ENCODE measurements at places on chromosomes 3 and 15.

- peak; percentile 22 for ATAC-seq
Observed at GRCh38 chr3:151384741-151385174, at the start of gene P2RY12. P2RY12 (minus strand) TSS chr3:151384753; CDS start chr3:151338845, 45,908 bp downstream.

- peak; percentile 4 for ATAC-seq
Observed at GRCh38 chr15:70195171-70195570, 97.5 kb upstream of the TLE3 start.

DNA sequence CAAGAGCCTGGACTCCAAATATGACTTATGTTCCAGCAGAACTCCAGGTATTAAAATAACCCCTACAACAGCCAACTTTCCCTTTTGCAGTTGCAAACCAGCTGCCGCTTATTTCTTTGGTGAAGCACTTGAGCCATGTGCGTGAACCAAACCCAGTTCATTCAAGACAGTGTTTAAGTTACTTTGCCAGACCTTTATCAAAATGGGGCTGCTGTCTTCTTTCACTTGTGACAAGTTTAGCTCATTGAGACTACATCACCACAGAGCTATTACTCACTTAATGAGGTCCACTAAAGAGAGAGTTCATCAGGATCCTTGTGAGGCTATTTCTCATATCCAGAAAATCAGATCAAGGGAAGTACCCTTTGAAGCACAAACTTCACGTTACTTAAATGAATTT is 2.4 kb upstream of the XRN1 start:
- ATAC-seq = no peak

DNA sequence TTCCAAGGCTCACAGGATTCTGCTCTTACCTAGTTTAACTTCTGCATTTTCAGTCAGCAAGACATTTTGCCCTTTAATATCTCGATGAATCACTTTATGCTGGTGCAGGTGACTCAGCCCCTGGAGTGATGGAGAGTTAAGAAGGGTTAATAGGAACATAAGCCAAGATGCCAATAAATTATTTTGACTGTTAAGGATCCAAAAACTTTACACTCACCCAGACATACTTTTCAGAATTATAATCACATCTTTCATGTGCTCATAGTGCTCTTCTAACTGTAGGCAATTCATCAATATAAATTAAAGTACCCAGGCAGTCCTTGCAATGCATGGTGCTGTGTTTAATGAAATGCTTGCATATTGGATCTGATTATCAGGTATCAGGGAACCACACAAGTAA is 164.1 kb upstream of the SLC2A2 start:
- ATAC-seq = peak; percentile 37

DNA sequence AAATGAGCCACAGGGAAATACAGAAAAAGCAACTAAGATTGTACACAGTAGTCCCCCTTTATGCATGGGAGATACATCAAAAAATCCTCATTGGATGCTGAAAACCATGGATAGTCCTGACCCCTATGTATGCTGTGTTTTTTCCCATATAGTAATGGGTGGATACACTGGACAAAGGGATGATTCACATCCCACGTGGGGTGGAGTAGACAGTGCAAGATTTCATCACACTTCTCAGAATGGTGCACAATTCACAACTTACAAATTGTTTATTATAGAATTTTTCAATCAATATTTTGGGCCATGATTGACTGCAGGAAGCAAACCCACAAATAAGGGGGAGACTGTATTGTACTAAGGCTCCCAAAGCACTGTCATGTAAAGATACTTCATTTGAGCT is 224.4 kb upstream of the STRIT1 start:
- ATAC-seq = peak; percentile 81

GRCh38 chr3:184770541-184770940 is 41.4 kb upstream of the VPS8 start:
- no peak for ATAC-seq

GRCh38 chr3:140319739-140320138 is 358.1 kb upstream of the TRIM42 start:
- ATAC-seq = no peak

- no peak for ATAC-seq
Observed at GRCh38 chr15:89428246-89428645, 68.1 kb downstream of the RHCG start.

GRCh38 chr3:150371741-150372254 is 36.3 kb upstream of the TSC22D2 start:
- ATAC-seq = peak; percentile 88

DNA sequence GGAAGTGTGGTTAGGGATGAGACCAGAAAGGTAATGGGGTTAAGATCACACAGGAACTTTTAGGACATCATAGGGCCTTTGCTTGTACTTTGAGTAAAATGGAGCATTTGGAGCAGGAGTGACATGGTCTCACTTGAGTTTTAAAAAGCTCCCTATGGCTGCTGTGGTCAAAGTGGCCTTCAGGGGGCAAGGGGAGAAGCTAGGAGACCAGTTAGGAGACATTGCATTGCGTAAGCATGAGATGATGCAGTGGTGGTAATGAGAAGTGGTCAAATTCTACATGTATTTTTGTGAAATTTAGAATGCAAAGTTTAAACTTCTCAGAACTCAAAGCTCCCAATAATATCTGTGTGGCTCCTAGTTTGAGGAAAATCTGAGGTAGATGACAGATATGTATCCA is 27.9 kb downstream of the MED12L start:
- ATAC-seq = no peak

GRCh38 chr3:112315791-112316190 is 17.2 kb upstream of the CD200 start:
- ATAC-seq = no peak

DNA sequence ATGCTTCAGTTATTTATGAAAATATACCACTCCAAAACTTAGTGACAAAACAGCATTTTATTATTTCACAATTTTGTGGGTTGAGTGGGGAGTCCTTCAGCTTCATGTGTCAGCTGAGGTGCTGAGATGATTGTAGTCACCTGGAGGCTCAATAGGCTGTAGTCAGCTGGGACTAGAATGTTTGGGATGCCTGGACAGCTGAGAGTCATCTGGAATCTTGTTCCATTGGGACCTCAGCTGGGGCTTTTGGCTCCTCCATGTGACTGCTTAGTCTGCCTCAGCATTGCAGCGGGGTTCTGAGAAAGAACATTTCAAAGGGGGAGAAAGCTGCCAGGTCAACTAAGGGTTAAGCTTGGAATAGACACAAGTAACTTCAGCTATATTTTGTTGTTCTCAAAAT is 13.4 kb downstream of the STT3B start:
- ATAC-seq = peak; percentile 28

DNA sequence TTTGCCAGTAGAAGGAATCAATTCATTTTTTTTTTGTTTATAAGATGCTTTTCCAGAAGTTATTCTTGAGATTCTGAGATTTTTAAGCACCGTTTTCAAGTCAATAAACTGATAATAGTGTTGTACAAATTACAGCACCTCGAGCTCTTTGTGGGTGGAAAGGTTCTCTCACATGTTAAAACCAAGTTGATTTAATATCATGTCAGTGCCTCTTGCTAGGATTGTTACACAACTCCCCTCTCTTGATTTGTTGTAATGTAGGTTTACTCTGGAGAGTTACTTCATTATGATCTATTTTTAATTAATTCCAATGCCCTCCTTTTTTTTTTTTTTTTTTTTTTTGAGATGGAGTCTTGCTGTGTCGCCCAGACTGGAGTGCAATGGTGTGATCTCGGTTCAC is 25.8 kb upstream of the UBXN7 start:
- no peak for ATAC-seq

- ATAC-seq = no peak
Observed at GRCh38 chr3:181336597-181336996, 347.1 kb upstream of the DNAJC19 start.

Data from esophagus mucosa (tissue), 1 donor.